ENCODE measurements at places on chromosomes 6 and 20. TPM values are rescaled to one million over a fixed set of nuclear protein-coding genes. Genes with fewer than 3 reads are reported as not detected.

LINC00237 gene
- total RNA-seq = 0.73 TPM

GRCh38 chr6:2165286-2165685 is 80.1 kb downstream of the GMDS start:
- DNase-seq = no peak

C4A gene
- 107 TPM for total RNA-seq

MROH8 gene
- 7.8 TPM for total RNA-seq

- no peak for DNase-seq
These were observed 166.5 kb downstream of the GMDS start for GRCh38 chr6:2078888-2079287.

DNA sequence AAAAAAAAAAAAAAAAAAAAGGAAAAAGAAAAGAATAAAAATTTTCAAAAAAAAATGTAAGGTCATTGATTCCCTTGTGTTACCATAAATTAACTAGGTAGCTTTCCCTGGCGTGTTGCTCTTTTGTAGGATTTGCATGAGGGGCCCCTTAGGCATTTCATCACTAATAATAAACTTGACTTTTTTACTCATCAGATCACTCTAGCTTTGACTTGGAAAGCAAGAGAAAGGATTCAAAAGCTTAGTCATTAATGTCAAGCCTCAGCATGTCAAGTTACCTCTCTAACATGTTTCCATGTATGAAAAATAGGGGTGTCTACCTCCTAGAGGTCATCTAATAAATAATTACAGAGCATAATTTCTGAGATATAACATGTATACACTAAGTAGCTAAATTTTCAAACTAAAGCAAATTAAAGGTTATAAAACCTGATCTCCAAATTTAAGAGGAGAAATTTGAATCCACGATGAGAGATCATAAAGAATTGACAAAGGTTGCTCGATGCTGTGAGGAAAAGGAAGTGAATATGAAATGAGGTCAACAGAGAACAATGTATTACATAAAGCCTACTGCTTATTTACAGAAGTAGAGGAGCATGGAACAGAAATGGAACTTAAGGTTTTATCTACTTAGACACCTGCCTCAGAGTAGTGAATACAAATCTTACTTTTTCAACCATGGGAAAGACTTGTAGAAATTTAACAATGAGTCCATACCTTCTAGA is 86.8 kb downstream of the ARHGAP18 start:
- no peak for DNase-seq

GRCh38 chr6:155314092-155314772 is at the start of gene TFB1M:
Gene TFB1M (minus strand): TSS chr6:155314484. CDS start chr6:155314428, 56 bp downstream.
- DNase-seq = peak; percentile 95

- DNase-seq = no peak
These were observed 3.5 kb downstream of the C6orf132 start for GRCh38 chr6:42138630-42139619.

ZC3H12D gene
- total RNA-seq = 1.8 TPM

KIF13A gene
- 44.8 TPM for total RNA-seq

ZNF831 gene
- 7.8 TPM for total RNA-seq

TCF21 gene
- total RNA-seq = not detected

DNA sequence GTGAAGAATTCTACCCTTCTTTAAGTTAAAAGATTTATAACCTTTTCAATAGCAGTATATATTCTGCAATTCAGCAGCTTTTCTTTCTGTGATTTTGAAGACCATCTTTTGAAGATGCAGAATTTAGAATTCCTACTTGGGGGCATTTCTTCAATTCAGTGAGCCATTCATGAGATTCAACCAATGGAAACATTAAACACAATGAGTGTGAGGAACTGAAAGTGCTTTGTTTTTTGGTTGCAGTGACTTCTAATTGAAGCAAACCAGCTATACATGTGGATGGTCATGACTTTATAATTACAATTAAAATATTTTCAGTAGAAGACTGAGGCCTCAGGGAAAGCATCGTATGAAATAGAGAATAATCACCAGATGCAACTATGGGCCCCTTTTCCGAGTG is 108.3 kb downstream of the CARMIL1 start:
- DNase-seq = no peak

C6orf163 gene
- total RNA-seq = 7.4 TPM

DNA sequence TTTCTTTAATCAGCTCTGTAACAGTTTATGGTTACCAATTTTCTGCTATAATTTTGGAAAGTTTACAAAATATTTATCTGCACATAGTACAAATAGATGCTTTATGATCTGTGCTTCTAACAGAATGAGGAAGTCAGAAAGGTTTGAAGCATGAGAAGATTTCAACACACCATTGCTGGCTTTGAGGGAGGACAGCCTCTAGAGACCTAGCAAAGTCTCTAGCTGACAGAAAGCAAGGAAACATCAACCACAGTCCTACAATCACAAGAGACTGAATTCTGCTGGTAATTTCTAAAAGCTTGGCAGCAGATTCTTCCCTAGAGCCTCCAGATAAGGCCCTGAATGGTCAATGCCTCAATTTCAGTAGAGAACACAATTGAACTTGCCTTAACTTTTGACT is 750.8 kb upstream of the SLC35B3 start:
- no peak for DNase-seq

DNA sequence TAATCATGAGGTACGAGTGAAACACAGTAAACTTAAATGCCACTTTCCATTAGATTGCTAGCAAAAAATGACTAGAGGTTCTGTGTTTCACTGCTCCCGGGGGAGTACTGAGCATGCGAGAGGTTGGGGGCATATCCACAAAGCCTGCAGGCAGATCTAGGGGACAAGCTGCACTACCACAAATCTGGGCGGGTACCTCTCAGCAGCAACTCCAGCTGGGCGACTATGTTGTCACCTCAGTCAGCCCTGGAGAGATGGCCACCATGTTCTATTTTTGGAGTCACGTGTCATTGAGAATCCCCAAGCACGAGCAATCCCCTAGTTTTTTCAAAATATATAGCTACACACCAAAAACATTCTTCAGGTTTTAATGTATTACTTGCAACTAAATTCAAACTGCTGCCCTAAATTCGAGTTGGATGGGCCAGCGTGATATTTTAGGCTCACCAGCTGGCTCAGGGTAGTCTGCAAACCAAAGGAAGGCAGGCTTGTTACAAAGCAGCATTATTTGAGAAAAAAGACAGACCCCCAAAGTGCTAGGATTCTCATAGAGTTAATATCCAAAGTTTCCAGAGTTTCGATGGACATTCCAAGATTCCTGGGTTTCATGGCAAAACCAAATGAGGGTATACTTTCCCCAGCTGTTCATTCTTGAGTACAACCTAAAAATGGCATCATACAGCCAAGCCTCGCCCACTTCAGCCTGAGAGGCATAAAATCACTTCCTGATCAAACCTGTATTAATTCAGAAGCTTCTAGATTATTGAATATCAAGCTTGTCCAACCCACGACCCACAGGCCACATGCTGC is 24.1 kb upstream of the MYLIP start:
- no peak for DNase-seq

DNA sequence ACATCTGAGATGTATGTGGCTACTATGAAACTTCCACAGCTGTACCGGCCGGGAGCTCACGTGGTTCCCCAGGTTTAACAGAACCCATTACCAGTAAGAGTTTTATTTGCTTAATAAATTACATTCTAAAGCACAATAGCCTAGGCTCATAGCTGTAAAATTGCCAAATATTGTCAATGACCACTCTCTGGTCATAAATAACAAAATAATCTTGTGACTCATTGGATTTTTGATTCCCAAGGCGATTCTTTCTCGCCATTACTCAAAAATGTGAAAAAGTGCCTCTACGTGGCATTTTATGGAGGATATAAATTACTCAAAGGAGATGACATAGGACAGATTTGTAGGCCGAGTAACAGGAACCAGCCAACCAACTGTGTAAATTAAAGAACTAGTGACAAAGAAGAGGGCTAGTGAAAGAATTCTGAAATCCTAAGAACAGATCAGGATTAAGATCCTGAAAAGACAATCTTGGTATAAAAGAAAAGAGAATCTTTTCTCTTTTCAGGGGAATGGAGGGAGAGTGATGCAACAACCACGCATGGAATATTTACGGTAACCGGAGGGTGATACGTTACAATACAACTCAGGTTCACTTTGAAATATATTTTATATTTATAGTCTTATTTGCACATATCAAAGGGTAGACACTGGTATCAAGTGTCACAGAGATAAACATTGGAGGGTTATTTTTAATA is 199.7 kb downstream of the FOXC1 start:
- DNase-seq = no peak

DNA sequence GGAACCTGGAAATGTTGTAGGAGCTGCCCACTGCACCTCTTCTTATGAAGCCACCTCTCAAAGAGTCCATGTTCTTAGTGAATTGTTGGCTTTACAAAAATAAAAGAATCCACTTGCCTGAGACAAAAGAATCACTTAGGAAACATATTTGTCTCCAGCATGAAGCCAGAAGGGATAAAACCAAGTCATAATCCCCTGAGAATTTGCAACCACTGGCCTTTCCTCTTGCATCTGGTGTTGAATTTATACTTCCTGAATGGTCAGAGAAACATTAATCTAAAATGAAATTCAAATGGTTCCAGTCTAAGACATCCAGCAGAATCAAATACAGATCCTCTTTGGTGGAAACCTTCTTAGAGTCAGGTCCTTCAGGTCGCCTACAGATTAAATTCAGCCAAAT is 192.5 kb upstream of the ECI2 start:
- DNase-seq = no peak

DNA sequence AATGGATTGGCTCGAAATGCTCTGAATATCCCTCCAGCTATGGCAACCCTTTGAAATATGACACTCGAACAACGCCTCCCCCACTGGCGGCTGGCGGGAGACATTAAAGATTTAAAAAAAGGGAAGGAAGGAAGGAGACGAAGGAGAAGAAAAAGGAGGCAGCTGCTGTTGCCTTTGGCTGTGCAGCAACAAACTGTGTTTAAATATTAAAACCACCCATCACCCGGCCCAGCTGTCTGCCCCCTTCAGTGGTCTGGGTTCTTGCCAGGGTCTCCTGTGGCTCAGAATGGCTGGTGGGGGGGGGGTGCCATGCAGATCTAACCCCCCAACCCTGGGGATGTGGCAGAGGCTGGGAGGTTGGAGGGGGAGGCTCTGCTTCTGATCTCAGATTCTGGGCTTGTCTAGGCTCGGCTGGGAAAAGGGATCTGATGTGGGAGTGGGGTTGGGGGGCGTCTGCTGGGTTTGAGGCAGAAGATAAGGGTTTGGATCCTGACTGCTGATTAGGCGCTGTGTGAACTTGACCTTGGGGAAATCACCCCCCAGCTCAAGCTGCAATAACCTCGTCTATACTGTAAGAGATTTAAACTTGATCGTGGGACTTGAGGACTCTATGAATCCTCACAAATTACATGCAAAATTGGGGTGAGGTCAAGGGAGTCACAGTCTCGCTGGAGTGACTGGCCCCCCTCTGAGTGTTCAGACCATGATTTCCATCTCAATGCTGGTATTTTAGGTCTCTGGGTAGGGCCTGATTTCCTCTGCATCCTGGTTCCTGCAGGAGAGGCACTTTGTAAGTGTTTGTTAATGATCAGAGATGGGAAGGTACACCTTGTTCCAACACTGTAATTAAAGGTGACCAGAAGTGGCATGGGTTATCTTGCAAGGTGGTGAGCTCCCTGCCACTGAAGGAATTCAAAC is 40.3 kb upstream of the BLCAP start:
- peak; percentile 11 for DNase-seq

- DNase-seq = no peak
These were observed 7.2 kb upstream of the THEMIS start for GRCh38 chr6:127907960-127908640.

GRCh38 chr6:93454533-93454932 is 35.2 kb upstream of the EPHA7 start:
- no peak for DNase-seq

DNA sequence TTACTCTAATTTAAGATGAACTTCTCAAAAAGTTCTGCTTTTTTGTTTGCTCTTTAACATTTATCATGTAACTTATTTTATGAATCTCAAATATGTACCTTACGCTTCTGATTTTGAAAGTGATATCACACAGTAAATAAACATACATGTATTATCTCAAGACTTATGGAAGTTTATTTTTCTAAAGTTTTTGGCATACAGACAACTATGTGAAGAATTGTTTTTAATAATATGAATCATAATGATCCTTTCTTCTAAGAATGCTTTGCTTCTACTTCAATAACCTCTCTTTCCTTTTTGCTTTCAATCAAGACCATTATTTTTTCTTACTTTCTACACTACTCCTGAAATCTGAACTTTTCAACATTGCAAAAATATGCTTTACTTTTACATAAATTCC is 816.4 kb downstream of the EYS start:
- DNase-seq = no peak

- DNase-seq = no peak
These were observed 23.1 kb downstream of the ALDH5A1 start for GRCh38 chr6:24517659-24518543.

C20orf144 gene
- total RNA-seq = not detected

DNA sequence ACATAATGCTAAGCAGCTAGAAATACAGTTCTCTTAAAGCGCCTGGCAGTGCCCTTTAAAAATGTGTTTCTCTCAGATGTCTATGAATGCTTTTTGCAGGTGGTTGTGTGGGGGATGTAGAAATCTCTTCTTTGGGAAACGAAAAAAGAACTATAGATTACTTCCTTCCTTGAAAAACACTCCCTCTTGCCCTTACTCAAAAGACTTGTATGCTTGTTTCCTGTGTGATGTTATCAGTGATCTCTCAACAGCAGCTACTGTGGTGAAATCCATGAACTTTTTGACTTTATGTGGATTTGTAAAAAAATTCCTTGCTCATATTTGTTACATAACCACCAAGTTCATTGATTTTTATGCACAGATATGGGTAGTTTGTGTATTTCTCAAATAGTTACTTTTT is 916.5 kb downstream of the QKI start:
- no peak for DNase-seq

TREM1 gene
- 6.5 TPM for total RNA-seq

ZNF165 gene
- total RNA-seq = 1.3 TPM

- DNase-seq = no peak
These were observed 723 bp downstream of the COL11A2 start for GRCh38 chr6:33191383-33192104.

CAGE1 gene
- not detected for total RNA-seq

METTL24 gene
- total RNA-seq = 5.8 TPM

GRCh38 chr6:123854201-123854600 is 50.5 kb downstream of the NKAIN2 start:
- DNase-seq = no peak

TCEA2 gene
- total RNA-seq = 130 TPM

- DNase-seq = no peak
These were observed 36.6 kb downstream of the NKX2-4 start for GRCh38 chr20:21360705-21361104.

DNA sequence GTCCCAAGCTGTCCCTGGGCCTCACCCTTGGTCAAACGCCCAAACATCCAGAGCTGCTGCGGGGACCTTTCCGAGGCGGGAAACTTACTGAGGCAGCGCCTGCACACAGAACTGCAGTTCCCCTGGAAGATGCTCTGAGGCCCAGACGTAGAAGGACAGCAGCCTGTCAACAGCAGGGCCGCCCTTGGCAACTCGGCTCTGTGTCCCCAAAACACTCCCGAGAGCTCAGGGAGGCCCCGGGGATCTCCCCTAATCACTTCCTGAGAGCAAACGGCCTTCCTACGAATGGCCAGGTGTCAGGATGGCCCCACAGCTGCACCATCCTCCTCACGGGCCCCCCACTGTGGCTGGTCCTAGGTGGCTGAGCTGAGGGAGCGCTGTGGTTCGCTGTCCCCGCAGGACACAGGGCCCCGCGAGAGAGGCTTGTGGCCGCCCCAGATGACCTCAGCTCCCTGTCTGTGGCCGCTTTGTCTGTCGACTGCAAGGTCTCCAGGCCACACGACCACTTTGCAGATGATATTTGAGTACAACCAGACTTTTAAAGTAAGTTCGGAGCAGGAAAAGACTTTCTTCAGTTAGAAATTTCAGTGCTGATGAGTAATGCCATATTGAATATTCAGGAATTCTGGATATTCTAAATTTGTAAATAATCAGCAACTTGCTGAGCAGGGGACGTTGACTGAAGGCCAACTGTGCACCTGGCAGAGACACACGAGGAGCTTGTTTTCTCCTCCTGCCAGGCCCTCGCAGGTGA is 46.0 kb downstream of the DLL1 start:
- peak; percentile 70 for DNase-seq

Data from dorsolateral prefrontal cortex (tissue), 122 donors.